Activated CD8-positive, alpha-beta memory T cell treated with anti-CD3 and anti-CD28 coated beads for 1 hour (primary cell): ENCODE measurements at places on chromosomes 11 and 22.

GRCh38 chr11:102576350-102576749, 45.8 kb upstream of the MMP7 start:
- no peak for DNase-seq

- no peak for DNase-seq
Observed at GRCh38 chr11:97157221-97157740, 767.5 kb downstream of the JRKL start.

DNA sequence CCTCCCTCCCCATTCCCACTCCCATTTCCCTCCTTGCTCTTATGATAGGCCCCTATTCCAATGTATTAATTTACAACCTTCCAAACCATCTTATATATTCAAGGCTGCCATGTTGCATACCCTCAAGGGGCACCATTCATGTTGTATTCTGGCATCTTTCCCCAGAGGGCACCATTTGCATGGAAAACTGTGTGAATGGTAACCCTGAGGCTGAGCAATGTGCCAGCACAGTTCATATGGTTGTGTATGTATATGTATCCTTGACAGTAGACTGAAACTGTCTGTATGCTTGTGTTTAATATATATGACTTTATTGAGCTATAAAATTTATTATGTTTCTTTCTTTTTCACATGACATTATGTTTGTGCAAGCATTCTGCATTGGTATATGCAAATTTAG, 7.3 kb downstream of the RASSF10 start:
- no peak for DNase-seq

DNA sequence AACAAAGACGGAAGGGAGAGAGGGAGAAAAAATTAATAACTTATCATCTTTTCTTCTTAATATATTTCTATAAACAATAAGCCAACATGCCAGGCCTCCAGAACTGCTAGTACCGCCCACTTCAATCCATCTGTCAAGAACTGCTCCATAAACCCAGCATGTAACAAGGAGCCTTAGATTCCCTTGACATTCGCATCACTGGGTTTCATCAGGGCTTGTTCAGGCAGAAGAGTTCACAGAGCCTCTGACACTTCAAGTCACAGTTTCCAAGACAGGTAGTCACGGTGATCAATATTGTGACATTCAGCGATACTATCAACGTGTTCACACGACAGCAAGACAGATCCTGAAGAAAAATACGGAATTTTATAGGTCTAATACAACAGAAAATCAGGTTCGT, 61.7 kb downstream of the LARGE2 start:
- no peak for DNase-seq

DNA sequence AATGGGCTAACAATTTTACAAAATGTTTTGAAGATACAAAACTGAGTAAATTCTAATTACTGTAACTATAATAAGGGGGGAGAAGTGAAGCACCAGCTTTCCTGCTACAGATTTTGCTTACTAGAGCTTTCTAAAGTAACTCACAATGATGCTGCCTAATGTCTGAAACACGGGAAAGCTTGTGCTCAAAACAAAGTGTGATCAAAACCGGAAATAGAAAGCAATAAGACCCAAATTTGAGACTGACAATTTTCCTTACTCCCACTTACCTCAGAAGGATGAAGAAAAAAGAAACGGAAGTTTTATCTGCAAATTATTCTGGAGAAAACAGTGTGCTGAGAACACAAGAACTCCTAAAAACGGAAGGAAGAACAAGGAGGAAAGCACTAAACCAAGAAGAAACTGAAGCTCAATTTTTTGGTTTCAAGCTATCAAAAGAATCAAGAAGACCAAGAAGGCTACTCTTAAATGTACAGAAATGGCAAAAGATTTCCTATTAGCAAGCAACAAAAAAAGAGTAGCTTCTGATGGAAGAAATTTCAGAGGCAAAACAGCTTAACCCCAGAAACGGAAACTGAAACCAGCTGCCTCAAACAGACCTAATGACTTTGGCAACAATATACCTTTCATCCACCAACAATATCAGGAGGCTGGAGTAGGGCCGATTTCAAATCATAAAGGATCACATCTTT, 33.4 kb downstream of the AMBRA1 start:
- no peak for DNase-seq

- no peak for DNase-seq
Observed at GRCh38 chr11:68325907-68326220, 13.5 kb downstream of the LRP5 start.

DNA sequence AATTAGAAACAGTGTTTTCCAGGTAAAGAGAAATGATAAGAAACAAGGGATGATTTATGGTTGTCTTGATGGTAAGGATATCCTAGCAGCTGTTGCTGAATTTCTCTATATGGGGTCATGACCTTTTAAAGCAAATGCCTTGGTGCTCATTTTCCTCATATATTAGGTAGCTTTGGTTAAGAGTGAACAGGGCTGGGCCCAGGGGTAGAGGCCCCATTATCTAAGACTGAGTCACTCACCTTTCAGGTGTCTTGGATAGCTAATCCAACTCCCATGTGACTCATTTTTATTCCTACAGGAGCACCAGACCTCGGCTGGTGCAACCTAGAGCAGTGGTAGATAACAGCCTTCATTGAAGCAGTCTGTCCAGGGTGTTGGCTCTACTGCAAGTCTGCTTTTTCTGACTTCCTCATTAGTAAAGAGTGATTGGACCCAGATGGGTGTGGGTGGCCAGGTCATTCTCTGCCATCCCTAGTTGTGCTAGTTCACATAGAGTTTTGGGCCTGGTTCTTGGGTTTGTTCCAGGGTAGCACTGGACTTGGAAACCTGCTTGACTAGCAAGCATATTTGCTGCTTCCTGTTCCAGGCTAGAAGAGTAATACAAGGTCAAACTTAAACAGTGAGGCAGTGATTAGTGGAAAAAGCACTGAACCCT, 37.4 kb downstream of the CTNND1 start:
- DNase-seq = no peak

- no peak for DNase-seq
Observed at GRCh38 chr11:34091825-34092224, 13.6 kb upstream of the NAT10 start.

- no peak for DNase-seq
Observed at GRCh38 chr11:130439160-130439519, 9.3 kb upstream of the ADAMTS15 start.

DNA sequence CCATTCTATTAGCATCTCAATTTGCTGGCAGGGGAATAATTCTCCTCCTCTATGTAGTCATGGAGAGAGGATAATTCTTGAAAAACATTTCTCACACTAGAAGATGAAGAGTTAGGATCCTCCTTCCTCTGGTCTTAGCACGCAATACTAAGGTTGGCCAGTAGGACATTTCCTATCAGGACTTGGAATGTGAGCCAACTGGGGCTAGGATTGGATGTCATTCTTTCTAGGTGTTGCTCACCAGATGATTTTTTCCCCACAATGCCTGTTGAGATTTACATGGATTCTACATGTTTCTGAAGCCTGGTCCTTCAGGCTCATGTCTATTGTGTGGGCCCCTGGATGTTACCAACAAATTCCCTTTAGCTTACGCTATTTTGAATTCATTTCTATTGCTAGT, 28.0 kb downstream of the SLN start:
- no peak for DNase-seq

DNA sequence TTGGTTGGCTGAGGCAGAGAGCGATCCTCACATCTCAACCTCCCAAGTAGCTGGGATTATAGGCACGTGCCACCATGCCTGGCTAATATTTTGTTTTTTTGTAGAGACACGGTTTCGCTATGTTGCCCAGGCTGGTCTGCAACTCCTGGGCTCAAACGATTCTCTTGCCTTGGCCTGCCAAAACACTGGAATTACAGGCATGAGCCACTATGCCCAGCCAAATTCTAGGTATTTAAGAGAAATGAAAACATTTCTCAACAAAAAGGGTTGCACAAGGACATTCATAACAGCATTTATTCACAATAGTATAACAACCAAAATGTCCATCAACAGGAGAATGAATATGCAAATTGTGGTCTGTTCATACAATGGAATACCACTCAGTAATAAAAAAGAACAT, 31.7 kb upstream of the RBX1 start:
- no peak for DNase-seq

- DNase-seq = no peak
Observed at GRCh38 chr22:35697142-35697541, 20.5 kb upstream of the APOL5 start.

DNA sequence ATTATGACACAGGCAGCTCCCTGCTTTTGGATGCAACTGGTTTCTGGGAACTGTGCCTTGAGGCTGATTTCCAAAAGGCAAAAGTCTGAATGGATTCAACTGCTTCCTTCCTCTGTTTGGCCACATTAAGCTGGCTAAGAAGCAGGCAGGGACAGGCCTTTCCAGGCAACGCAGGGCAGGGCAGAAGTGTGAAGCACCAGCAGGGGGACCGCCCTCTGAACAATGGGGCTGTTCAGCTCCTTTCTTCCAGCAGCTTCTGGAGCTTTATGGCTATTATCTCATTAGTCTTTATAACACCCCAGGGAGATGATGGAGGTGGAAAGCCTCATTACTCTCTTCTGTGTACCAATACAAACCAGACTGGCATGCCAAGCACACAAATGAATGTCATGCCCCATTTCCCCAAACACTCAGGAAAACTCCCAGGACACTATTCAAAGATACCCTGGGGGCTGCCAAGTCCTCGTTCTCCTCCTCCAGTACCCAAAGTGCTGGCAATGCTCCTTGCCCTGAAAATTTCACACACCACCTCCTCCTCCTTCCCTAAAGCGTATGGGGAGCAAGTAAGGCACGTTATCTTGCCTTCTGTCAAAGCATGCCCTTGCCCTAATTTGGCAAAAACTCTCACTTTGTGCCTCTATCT, 21.3 kb downstream of the MORC2 start:
- no peak for DNase-seq

- DNase-seq = no peak
Observed at GRCh38 chr11:104891135-104891534, 7.1 kb downstream of the CASP12 start.

DNA sequence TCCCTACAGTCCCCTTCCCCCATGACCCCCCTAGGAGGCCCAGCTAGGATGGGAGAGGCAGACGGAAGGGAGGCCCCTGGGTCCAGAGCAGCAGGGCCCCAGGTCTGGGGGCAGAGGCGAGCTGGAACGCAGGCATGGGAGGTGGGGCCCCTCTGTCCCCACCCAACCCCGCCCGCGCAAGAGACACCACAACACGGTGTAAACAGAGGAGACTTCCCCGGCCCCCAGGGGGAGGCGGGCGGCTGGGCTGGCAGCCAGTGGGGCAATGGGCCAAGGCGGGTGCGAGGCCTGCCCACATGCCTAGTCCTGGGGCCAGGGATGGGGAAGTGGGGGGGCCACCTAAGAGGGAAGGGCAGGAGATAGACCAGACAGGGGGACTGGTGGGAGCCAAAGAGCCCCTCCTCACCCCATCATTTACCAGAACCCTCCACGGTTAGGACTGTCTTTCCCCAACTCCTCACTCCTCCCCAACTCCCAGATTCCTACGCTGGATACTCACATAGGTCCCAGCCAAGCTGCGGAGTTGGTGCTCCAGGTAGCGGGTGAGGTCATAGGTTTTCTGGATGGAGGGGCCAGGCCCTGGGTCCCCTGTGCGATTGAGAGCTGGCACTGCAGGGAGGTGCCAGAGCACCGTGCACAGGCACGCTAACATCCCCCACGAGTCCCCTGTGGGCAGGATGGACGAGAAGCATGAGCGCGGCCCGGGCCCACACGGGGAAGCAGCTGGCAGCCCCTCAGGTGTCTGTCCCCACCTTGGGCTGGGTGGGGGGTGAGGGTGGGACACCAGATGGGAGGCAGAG, 6.2 kb downstream of the CLCF1 start:
- DNase-seq = no peak

DNA sequence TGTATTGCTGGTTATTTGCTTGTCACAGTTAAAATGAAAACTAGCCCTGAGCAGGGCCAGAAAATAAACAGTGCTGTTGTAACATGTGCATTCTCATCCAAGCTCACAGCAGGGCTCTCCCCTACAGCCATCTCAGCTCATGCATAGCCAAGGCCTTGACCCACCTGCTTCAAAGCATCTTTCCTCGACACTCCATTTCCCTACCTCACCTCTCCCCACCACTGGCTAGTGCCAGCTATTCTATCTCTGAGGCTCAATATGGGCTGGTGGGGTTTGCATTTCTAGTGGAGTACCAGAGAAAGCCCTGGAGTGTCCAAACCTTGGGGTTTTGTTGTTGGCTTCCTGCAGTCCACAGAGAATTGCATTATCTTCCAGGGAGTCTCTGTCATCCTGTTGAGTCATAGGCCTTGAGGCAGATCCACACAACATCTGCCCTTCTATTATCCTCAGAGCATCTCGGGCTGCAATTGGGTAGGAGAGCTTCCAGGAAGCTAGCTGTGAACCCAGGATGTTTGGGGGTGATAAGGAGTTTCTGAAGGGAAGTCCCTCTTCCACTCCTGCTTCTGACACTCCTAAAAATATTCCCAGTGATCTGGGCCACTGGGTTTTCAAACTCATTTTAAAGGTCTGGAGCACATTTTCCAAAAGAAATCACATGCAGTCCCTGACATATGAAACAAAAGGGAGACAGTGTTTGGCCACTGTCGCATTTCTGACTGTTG, 36.1 kb upstream of the AMOTL1 start:
- DNase-seq = no peak

GRCh38 chr11:86784241-86784681, 16.1 kb upstream of the PRSS23 start:
- no peak for DNase-seq

- no peak for DNase-seq
Observed at GRCh38 chr11:17772704-17773600, 38.4 kb downstream of the KCNC1 start.

DNA sequence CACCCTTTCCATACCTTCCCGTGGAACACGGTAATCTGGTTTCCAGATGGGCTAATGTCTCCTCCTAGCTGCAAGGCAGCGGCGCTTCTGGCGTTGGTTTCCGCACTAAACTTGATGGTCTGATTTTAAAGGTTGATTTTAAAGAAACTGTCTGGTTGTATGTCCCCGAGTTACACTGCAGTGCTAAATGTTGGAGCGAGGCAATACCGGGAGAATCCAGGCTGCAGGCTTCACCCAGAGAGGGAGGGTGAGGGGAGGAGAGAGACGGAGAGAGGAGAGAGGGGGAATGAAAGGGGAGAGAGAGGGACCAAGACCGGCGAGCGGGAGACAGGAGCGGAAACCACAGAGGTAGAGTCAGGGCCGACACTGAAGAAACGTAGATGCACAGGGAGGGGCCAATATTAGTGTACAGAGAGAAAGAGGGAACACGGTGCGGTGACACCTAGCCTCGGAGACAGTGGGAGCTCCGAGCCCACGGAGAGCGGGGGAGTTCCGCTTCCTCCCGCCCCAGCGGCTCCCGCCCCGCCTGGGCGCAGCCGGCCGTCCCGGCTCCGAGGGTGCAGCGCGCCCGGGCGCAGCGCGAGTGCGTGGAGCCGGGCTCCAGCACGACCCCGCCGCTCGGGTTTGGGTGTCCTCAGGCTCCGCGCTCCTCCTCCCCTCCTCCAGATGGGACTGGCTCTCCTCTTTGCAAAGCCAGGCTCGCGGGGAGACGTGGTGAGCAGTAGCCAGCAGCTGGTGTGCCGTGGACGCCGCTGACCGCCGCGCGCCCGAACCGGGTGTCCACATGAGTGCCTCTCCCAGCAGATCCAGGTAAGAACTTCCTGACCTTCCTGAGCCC, 71.9 kb upstream of the GRAMD1B start:
- DNase-seq = no peak

GRCh38 chr11:125190566-125190965, 26.0 kb downstream of the PKNOX2 start:
- DNase-seq = no peak

- no peak for DNase-seq
Observed at GRCh38 chr22:25365491-25366261, 146.2 kb downstream of the CRYBB2 start.

GRCh38 chr11:126793596-126793995, 207.0 kb downstream of the KIRREL3 start:
- DNase-seq = no peak
